AG04449 (cell line): ENCODE measurements at places on chromosomes 16 and 17.

DNA sequence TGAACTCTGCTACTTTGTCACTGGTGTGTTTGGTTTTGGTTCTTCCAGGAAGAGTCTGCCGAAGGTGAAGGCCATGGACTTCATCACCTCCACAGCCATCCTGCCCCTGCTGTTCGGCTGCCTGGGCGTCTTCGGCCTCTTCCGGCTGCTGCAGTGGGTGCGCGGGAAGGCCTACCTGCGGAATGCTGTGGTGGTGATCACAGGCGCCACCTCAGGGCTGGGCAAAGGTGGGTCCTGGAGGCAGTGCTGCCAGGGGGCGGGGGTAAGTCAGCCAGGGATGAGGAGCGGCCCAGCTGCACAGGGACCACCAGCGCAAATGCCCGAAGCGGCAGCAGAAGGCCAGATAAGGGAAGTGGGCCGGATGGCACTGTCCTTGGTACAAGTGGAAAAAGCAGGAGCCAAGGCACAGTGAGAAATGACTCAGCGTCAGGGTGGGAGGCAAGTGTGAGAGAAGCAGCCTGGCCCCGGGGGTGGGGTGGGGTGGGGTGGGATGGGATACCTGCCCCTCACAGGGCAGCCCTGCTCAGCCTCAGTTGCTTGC, 41.9 kb downstream of the TMEM11 start:
- DNase-seq: no peak

GRCh38 chr16:22369221-22369811, 5.1 kb downstream of the CDR2 start:
- no peak for DNase-seq

DNA sequence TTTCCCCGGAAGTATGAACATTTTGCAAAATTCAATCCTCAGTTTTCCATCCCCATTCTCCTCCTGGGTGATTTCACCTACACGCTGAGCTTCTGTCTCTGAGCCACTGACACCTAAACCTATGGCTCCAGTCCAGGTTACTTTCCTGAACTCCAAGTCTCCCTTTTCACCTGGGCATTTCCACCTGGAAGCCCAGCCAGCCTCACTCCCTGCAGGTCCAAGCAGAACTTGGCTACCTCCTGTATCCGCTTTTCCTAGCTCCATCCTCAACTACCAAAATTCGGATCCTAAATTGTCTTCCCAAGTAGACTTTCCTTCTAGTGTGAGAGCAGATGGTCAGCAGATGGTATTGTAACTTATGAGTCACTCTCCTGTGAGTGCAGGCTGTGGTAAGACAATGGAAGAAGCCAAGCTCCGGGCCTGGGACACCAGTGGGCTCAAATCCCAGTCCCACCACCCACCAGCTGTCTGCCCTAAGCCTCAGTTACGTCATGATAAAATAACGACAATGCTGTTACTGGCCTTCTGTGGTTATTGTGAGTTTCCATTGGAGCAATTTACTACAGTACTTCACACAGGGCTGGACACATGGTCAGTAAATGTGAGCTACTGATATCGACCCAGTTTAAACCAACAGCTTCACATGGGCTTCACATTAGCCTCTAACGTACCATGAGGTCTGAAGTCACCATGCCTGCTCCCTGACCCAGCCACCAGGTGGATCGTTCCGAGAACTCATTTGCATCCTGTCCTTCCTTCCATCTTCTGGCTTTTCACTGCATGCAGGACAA, 33.3 kb downstream of the PECAM1 start:
- peak; percentile 85 for DNase-seq

DNA sequence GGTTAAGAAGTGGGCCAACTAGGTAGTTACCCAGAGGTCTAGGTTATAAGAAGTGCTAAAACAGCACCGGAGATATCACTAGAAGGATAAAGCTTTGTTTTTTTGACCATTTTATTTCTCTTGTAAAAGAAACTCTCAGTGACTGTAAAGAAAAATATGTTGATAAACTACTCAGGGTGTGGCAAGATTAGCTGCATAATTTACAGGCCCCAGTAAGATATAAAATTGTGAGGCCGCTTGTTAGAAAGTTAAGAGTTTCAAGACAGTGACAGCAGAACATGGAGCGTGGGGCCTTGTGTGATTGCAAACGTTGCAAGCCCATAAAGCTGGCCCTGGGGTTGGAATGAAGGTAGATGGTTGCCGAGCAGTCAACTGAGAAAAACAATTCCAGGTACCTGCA, 263.7 kb upstream of the EEF2KMT start:
- DNase-seq: no peak

GRCh38 chr17:83148317-83149028, 69.1 kb downstream of the METRNL start:
- no peak for DNase-seq

GRCh38 chr17:46115699-46116098, 77.5 kb downstream of the KANSL1 start:
- no peak for DNase-seq

DNA sequence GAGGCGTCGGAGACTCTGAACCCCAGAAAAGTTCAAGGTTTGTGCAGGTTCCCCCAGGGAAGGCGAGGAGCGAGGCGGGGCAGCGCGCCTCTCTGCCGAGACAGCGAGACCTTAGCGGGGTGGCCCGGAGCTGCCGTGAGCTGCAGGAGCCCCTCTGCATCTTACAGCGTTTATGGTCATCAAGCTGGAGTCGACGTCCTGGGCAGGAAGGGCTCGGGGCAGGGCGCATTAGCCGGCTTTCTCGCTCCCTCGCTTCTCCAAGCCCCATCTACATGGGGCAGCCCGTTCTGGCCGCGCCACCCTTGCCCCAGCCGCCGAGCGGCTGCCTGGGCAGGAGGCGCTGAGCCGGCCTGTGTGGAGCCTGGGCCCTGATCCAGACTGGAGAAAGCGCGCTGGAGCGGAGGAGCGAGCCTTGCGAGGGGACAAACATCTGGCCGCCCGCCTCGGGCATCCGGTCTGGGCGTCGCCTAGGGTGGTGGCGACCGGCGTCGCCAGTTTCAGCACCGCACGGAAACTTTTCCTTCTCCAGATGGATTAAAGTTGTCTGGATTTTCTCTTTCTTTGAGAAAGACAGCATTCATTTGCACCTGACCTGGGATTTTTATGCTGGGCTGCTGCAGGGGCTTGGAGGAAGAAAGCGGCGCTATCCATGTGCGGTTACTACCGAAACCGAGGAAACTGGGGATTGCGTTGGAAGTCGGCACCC, 750 bp downstream of the TMEM132E start:
- no peak for DNase-seq

DNA sequence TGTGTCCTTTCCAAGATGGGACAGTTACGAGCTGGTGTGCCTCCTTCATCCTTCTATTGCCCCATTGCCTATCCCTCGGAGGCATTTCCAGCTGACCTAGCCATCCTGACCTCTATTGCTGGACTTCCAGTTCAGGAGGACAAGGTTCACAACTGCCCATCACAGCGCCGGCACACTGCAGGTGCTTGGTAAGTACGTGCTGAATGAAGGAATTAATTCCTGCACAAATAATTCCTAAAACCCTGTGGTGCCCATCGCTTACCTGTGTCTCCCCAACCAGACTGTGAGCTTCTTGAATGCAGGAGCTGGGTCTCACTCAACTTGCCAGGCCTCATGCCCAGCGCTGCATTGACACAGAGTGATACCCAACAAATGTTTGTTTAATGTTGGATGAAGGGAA, 13.0 kb downstream of the ALOX15B start:
- DNase-seq: no peak

DNA sequence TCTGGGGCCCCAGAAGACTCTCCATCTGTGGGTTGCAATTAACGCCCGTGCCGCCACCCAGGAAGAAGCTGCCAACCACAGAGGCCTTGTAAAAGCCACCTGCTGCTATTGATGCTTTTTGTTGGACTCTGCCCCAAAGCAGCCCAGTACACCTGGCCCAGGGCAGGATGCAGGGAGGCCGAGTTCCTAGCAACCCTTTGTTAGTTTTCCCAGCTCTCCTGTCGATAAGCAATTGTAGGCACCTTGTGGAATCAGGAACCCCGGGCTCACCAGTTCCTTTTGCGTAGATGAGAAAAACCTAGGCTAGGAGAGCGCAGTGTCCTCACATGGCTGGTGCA, 103.3 kb downstream of the ABCC6 start:
- no peak for DNase-seq

GRCh38 chr17:31494259-31495021, 103.0 kb downstream of the RAB11FIP4 start:
- DNase-seq: no peak

- no peak for DNase-seq
These were observed 394.5 kb downstream of the GRIN2A start for GRCh38 chr16:9787717-9788116.

DNA sequence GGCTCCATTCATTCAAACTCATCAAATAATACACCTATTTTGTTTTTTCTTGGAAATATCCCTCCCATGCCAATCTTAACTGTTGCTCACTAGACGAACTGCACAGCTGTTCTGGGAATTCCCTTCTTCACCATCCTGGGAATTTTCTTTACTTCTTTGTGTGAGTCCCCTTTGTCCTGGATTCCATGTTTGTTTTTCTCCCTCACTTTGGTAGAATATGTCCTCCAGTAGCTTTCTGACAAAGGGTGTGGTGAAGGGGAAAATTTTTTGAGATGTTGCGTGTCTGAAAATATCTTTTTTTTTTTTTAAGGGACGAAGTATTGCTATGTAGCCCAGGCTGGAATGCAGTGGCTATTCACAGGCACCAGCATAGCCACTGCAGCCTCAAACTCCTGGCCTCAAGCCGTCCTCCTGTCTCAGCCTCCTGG, 17.2 kb upstream of the UTP6 start:
- DNase-seq: no peak

DNA sequence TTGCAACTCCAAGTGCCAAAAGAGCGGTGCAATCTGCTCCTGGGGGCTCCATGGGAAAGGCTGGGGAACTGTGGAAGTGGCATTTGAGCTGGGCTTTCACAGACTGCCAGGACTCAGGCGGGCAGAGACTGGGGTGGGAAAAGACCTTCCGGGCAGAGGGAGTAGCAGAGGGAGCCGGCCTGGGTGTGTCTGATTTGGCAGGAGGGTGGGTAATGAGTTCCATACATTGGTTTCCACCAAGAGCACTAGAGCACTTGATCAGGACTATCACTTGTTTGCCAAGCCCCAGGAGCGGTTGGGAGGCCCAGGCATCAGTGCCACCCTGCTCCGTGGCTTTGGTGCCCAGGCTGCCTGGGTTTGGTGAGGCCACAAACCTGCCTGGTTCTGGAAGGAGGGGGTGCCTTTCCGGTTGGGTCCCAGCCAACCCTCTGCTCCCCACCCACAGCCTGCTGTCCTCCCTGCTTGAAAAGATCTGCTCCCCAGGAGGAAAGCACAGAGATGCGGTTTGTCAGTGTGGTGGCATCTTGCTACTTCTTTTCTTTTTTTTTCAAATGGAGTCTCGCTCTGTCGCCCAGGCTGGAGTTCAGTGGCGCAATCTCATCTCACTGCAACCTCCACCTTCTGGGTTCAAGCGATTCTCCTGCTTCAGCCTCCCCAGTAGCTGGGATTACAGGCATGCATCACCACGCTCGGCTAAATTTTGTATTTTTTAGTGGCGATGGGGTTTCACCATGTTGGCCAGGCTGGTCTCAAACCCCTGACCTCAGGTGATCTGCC, 3.5 kb upstream of the TRIM47 start:
- no peak for DNase-seq

GRCh38 chr17:4006745-4007211, 42.5 kb upstream of the ATP2A3 start:
- no peak for DNase-seq

DNA sequence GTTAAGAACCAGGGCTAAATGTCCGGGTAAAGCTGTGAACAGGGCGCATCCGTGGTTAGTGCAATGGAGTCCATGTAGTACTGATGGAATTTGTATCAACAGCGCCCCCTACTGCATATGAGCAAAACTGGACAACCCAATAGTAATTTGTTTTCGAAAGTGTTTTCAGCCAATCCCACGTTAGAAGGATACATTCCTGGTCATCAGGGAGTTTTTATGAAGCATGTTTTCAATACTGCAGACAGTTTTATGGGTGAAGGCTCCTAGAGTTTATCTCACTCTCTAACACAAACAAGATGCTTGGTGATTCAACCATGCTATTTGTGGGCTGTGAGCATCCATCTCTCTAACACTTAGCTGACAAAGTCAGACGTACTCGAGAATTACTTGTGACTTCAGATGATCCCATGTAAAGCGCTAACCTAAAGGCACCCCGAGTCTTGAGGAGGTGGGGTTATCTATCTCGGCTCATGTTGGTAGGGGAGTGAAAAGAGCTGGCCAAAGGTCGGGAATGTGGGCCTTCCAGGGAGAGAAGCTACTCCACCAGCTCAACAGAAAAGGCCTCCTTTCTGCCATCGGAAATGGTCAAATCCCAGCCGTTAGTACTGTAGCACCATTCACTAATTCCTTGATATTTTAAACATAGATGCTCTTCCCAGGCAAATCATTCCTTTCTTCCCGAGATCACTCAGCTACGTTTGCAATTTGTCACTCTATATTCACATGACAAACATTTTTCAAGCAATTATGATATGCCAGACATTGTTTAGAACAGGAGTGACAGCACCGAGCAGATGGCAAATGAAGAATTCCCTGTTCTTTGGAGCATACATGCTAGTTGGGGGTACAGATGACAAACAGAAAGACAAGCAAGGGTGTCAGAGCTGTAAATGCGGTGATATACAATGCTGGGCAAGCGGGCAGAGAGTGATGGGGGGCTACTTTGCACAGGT, 46.9 kb upstream of the HNF1B start:
- no peak for DNase-seq

DNA sequence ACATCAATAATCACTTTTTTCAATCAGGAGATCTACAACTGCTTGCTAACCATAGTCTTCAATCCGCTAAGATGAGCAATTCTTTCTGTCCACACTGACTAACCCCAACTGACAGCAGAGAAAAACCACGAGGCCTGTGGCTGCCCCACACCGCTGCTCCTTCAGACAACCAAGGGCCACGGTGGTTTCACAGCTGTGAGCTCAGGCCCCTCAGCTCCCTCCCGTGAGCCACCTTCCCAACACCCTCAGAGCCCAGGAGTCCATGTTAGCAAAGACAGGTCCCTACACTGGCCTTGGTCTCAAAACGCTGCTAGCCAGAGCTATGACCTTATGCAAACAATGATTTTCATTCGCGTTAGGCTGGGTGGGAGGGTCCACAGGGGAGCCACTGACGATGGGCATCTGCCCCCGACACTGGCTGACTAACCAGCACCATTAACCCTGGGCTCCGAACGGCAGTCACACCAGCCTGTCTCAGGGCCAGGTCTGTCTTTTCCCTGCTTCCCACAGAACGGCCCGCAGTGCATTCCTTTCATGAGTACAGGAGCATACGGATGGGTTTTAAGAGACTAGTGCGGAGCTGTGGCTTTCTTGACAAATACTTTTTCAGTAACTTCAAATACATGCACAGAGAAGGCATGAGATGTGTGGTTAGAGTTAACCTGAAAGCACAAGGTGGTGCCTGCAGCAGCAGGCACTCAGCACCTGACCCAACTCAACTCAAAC, 67.3 kb downstream of the ANKRD11 start:
- no peak for DNase-seq
